NCI-H446 (cell line): ENCODE measurements at places on chromosomes 1 and 21.

GRCh38 chr1:24027838-24028468 lies 47.8 kb upstream of the SRSF10 start:
- peak; percentile 51 for DNase-seq

- DNase-seq = no peak
These were observed 5.7 kb upstream of the ACBD6 start for GRCh38 chr1:180507795-180508724.

DNA sequence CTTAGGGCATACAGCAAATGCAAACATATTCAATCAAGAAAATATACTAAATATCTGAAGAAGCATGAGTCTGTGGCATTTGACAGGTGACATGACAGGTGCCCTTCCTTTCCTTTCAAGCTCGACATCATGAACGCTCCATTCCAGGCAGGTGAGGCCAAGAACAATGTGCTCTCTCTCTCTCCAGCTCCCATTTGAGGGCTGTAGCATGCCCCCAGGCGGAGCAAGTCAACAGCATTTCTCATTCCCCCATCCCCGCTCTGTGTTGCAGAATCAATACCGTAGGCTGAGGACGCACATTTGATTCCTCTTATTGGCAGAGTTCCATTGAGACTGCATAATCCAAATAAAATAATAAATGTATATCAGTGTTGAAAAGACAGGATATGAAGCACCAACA lies 24.6 kb upstream of the PLPPR4 start:
- DNase-seq = no peak

- DNase-seq = no peak
These were observed 71.6 kb downstream of the IVNS1ABP start for GRCh38 chr1:185245466-185245865.
